Tibial artery (tissue), 4 donors: ENCODE measurements at places on chromosomes 7 and 10.

DNA sequence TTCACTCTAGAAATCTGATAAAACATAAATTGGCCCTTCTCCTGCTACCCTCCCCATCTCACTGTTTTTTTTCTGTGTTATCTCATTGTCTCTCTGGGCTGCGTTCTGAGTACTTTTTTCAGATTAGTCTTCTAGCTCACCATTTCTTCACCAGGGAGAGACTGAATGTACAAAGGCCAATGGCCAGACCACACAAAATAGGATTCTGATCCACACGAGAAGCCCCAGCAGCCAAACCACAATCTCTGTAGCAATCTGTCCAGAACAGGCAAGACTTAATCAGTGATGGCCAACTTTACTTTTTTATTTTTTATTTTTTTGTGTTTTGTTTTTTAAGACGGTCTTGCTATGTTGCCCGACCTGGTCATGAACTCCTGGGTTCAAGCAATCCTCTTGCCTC, 55.9 kb upstream of the PAPSS2 start:
- DNase-seq: peak; percentile 51
- H3K27ac ChIP-seq: no peak overlapping the region
- no peaks in the 10 kb centered on the region for H3K27me3 ChIP-seq
- peaks cover 9% of the 10 kb centered on the region for H3K4me1 ChIP-seq
- no peaks in the 10 kb centered on the region for H3K36me3 ChIP-seq
- no peak overlapping the region for H3K4me3 ChIP-seq

- H3K4me1 ChIP-seq: no peaks in the 10 kb centered on the region
- no peaks in the 10 kb centered on the region for H3K36me3 ChIP-seq
- no peak overlapping the region for H3K27ac ChIP-seq
- peak; percentile 21 for DNase-seq
Observed at GRCh38 chr7:45150199-45150598, 7.4 kb upstream of the RAMP3 start.

- H3K27me3 ChIP-seq: no peaks in the 10 kb centered on the region
- H3K36me3 ChIP-seq: no peaks in the 10 kb centered on the region
- peak overlapping the region; percentile 78 for H3K27ac ChIP-seq
- DNase-seq: no peak
- H3K4me1 ChIP-seq: no peaks in the 10 kb centered on the region
- peak overlapping the region; percentile 63 for H3K4me3 ChIP-seq
Observed at GRCh38 chr7:130669085-130669700, 645 bp upstream of the COPG2 start.

GRCh38 chr7:102230593-102230992, 56.1 kb upstream of the SH2B2 start:
- H3K27me3 ChIP-seq: no peaks in the 10 kb centered on the region
- H3K36me3 ChIP-seq: peaks cover 21% of the 10 kb centered on the region
- H3K4me1 ChIP-seq: no peaks in the 10 kb centered on the region
- no peak overlapping the region for H3K4me3 ChIP-seq

GRCh38 chr10:105041956-105042355, 400.9 kb downstream of the SORCS3 start:
- H3K36me3 ChIP-seq: no peaks in the 10 kb centered on the region
- no peak for DNase-seq
- no peak overlapping the region for H3K27ac ChIP-seq
- H3K27me3 ChIP-seq: no peaks in the 10 kb centered on the region
- no peak overlapping the region for H3K4me3 ChIP-seq

GRCh38 chr7:108189733-108190388, 59.7 kb upstream of the LAMB4 start:
- H3K4me1 ChIP-seq: no peaks in the 10 kb centered on the region
- H3K27me3 ChIP-seq: no peaks in the 10 kb centered on the region
- DNase-seq: no peak
- H3K4me3 ChIP-seq: no peak overlapping the region

GRCh38 chr7:155291729-155292128, 5.9 kb upstream of the INSIG1 start:
- H3K27ac ChIP-seq: no peak overlapping the region
- no peak overlapping the region for H3K4me3 ChIP-seq
- DNase-seq: no peak
- H3K36me3 ChIP-seq: no peaks in the 10 kb centered on the region
- no peaks in the 10 kb centered on the region for H3K4me1 ChIP-seq
- H3K27me3 ChIP-seq: no peaks in the 10 kb centered on the region

GRCh38 chr7:141251957-141252356, 178.1 kb downstream of the TMEM178B start:
- no peaks in the 10 kb centered on the region for H3K4me1 ChIP-seq
- no peak for DNase-seq
- no peaks in the 10 kb centered on the region for H3K27me3 ChIP-seq
- H3K27ac ChIP-seq: no peak overlapping the region

- peak; percentile 91 for DNase-seq
- no peaks in the 10 kb centered on the region for H3K36me3 ChIP-seq
- H3K4me1 ChIP-seq: peaks cover 67% of the 10 kb centered on the region
- no peaks in the 10 kb centered on the region for H3K27me3 ChIP-seq
- no peak overlapping the region for H3K4me3 ChIP-seq
Observed at GRCh38 chr7:47596502-47597202, 14.7 kb upstream of the TNS3 start.

GRCh38 chr10:16441173-16441840, 4.5 kb downstream of the PTER start:
- peaks cover 5% of the 10 kb centered on the region for H3K36me3 ChIP-seq
- H3K27me3 ChIP-seq: no peaks in the 10 kb centered on the region
- no peak overlapping the region for H3K4me3 ChIP-seq
- no peaks in the 10 kb centered on the region for H3K4me1 ChIP-seq
- no peak overlapping the region for H3K27ac ChIP-seq

DNA sequence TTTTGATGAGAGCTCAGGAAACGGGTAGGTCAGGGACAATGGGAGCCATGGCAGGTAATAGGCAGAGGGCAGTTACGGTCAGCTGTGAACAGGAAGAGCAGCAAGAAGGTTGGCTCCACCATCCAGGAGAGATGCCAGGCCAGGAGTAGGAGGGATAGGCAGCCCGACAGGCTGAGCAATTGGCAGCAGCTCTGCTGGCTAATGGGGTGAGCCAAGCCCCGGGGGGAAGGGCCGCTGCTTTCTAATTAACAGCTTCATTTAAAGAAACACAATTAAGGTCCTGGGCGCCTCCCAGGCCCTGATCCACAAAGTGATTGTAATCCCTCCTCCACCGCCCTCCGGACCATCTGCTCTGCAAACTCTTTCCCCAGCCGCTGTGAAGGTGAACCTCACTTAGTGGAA, 23.7 kb downstream of the SH2B2 start:
- H3K4me1 ChIP-seq: no peaks in the 10 kb centered on the region
- H3K4me3 ChIP-seq: no peak overlapping the region
- no peak overlapping the region for H3K27ac ChIP-seq
- H3K36me3 ChIP-seq: peaks cover 12% of the 10 kb centered on the region
- H3K27me3 ChIP-seq: no peaks in the 10 kb centered on the region
- no peak for DNase-seq

- peaks cover 8% of the 10 kb centered on the region for H3K36me3 ChIP-seq
- H3K4me3 ChIP-seq: peak overlapping the region; percentile 98
- peak overlapping the region; percentile 95 for H3K27ac ChIP-seq
- no peaks in the 10 kb centered on the region for H3K27me3 ChIP-seq
Observed at GRCh38 chr7:149625340-149625946, 127.8 kb upstream of the ZNF746 start.
